Activated T-cell treated with anti-CD3 and anti-CD28 coated beads, Interleukin-2, amount 50 U/mL, for 48 hours (primary cell): ENCODE measurements at places on chromosomes 1 and 21.

- no peak for DNase-seq
These were observed 9.0 kb upstream of the SLC25A34 start for GRCh38 chr1:15727021-15727420.

- DNase-seq, result no peak
These were observed 169.0 kb downstream of the AGBL4 start for GRCh38 chr1:49854741-49855140.

- no peak for DNase-seq
These were observed 6.6 kb downstream of the LRRN2 start for GRCh38 chr1:204678721-204679475.

DNA sequence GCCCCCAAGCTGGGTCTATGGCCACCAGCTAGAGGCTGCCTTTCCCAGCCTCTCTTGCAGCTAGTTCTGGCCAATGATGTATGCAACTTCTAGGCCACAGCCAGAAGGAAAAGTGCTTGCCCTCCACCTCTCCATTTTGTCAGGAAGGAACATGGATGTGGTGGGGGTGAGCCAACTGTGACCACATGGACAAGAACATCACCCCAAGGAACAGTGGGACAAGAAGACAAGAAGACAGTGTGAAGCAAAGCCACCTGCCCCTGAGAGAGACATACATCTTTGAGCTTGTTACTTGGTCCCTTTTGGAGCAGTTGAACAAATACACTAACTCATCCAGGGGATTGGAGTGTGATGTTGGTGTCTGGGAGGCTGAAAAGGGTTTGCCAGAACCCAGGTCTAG lies 105.8 kb upstream of the EDN2 start:
- DNase-seq, result no peak

DNA sequence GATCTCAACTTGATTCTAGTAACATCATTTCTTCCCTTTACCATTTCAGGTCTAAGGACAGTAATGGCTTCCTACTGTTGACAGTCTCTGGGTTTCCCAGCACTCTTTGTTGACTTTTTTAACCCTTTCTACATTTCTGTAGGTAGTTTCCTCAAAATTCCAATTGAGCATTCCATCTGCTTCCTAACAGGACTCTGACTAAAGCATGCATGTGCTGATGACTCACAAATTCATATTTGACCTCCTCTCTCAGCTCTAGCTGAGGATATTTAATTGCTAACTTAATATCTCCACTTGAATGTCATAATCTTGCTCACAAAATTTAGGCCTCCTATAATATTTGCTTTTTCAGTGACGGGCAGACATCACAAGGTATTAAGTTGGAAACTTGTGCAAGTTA lies 93.3 kb upstream of the ZNHIT6 start:
- no peak for DNase-seq
